ENCODE measurements at places on chromosomes 5 and 9.

- no peak for DNase-seq
Observed at GRCh38 chr5:133924221-133924920, 44.1 kb downstream of the C5orf15 start.

DNA sequence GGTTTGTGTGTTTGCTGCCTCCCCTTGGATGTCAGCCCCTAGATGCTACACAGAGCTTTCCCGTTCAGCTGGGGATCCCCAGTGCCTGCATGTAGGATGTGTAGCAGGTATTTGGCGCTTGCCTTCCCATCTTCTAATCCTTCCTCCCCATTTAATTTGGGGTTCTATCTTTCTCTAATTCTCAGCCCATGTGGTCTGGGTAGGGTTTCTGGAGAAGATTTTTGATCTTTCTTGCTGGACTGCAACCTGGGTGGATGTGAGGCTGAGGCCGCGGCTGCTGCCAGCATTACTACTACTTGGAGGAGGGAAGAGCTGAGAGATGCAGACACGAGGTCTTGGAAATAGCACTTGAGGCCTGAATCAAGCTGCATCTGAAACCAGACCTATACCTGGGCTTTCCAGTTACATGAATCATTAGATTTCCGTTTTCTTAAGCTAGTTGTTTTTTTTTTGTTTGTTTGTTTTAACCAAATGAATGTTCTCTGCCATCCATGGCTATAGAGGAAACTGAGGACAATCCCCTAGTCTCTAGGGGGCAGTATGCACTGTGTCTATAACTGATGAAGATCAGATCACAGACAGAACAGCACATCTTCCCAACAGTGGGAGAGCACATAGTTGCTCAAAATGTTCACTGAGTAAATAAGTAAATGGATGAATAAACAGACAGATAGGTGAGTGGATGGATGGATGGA lies 178.6 kb downstream of the FGF18 start:
- DNase-seq: no peak

DNA sequence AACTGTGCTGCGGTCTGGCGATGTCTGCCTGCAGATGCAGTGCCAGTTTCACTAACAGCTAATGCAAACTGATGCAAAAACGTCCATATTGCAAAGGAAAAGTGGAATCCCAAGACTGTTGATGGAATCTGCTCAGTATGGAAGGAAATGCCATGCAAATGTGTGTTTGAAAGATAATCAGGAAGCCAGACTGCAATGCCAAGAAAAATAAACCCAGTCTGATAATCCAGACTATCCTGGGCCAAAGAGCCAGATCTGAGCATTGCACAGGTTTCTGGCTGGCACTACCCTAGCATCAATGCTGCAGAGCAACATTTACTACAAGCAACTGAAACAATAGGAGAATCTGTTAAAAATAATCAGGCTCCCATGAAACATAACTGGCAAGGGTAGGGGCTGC lies 130.3 kb downstream of the FSTL4 start:
- DNase-seq: no peak

DNA sequence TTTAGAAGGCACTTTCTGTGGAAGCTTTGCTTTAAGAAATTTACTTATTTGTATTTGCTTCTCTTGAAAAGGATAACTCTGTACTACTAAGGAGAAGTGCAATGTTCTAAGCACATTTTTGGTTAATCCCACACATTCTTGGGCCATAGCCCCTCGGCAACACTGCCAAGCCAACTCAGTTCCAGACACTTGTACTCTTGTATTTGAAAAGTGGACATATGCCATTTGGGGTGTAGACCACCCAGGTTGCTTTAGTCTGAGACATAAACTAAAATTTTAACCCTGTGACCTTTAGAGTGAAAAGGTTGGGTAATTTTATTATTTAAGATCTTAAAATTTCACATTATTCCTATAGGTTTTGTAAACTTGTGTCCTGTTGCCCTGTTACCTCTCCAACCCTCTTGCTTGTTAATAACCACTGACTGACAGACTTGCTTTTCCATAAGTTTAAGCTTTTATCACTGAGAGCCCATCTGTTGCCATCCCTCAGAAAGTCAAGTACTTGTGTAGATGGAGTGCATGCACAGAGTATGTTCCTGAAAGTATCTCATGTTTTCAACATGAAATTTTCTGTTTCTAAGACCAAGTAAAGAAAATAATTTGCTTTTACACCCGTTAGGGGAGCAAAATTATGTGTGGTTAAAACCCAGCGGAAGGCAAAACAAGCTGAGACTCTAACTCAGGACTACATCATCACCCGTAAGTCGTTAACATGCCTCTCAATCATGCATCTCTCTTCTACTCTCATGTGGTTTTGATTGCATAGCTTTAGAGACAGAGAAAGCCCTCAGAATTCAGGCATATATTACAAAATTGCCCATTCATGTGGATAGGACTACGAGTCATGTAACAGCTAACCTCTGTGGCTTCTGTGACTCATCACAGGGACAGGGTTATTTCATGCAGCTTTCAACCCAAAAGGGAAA lies 117.3 kb downstream of the GDNF start:
- DNase-seq: no peak

DNA sequence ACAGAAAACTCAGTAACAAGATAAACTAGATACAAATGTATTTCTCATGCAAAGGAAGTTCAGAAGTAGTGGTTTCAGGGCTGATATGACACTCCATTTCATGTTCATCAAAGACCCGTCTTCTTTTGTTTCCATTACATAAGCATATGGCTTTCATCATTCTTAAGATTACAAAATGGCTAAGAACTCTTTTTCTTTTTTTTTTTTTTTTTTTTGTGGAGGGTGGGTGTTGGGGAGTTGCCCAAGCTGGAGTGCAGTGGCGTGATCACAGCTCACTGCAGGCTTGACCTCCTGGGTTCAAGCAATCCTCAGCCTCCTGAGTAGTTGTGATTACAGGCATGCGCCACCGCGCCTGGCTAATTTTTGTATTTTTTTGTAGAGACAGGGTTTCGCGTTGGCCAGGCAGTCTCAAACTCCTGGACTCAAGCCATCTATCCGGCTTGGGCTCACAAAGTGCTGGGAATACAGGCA lies 22.0 kb upstream of the PTBP3 start:
- no peak for DNase-seq

- no peak for DNase-seq
Observed at GRCh38 chr9:123867034-123867433, 62.9 kb downstream of the DENND1A start.

DNA sequence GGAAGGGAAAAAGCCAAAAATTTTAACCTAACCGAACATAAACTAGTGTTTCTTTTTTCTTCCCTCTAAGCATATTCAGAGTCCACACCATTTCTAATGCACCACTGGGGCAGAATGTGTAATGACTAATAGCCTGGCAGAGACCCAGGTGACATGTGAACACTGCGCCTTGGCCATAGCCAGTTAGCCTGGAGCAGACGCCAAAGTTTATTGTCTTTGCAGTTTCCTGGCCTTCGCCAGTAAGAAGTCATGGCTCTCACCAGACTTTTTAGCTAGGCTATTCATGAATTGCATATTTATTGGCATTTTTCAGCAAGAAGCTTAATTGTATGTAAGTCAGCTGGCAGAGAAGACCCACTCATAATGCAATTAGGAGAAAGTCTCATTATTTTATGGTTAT lies 182.8 kb upstream of the SLC27A6 start:
- DNase-seq: peak; percentile 26

GRCh38 chr5:169805527-169805934 lies 168.5 kb downstream of the DOCK2 start:
- no peak for DNase-seq

GRCh38 chr9:121266356-121266755 lies 1.6 kb upstream of the GSN start:
- DNase-seq: no peak

GRCh38 chr5:176956756-176957155 lies 49.8 kb downstream of the UIMC1 start:
- DNase-seq: no peak

GRCh38 chr5:115842089-115842935 lies 577 bp downstream of the AP3S1 start:
- peak; percentile 50 for DNase-seq

- DNase-seq: no peak
Observed at GRCh38 chr9:121825031-121825691, 173.7 kb downstream of the DAB2IP start.

DNA sequence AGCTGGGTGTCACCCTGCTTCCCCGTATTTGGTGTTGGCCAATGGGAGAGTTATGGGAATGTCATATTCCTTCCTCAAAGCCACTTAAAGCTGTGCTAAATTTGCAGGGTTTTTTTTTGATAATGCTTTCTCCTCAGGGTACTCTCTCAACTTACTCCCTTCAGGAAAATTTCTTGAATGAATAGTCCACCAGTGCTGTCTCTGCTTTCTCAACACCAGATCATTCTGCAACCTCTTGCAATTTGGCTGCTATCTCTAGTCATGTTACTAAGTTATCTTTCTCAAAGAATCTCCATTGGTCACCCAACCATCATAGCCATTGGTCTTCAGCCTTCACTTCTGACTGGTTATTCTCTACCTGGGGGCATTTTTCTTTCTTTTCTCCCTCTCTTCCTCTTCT lies 13.4 kb upstream of the TNFAIP8 start:
- DNase-seq: no peak

DNA sequence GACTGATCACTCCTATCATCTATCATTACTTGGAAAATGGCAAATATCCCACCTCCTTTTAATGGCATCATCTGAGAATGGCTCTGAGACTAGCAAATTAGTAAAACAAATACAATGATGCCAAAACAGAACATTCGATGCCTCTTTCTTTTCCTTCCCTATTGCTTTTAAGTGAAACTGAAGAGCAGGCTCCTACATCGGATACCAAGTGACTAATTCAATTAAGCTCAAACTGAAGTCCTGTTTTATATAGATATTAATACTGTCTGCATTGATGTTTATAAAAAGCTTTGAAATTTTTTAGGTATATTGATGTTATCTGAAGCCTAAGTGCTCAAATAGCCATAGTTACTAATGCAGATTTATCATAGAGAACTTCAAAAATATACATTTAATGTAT lies 43.9 kb downstream of the SAXO1 start:
- no peak for DNase-seq

DNA sequence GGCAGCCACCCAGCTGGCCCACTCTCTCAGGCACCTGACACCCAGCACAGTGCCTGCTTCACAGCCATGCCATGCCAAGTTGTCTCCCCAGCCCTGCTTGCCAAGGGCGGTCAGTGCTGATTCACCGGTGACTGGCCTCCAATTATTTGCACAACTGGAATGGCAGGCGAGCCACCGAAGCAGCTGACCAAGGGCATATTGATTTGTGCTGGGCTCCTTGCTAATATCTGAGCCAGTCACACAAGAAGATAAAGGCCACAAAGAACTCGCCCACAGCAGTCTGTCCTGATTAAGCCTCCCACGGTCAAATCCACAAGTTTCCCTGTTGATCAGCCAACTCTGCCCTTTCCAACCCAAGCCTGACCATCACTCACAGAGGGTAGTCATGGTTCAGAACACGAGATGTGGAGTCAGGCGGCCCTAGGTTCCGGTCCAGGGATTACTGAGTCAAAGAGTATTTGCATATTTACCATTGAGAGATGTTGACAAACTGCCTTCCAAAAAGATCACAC lies 6.4 kb upstream of the EEIG1 start:
- no peak for DNase-seq

DNA sequence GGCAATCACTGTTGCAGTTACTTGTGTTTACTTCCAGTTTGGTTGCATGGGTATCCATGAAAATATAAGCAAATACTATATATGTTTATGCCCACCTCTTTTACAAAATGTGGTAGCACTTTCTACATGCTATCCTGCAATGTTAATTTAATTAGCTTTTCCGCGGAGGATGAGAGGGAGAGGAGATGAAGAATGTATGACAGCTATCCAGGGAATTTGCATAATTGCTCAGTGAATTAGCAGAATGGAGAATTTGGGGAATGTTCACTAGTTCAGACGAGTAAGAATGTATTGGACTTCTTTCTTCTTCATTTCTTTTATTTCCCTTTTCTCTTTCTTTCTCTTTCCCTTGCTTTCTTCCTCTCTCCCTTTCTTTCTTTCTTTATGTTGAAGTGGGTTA lies 140.7 kb upstream of the SLC28A3 start:
- DNase-seq: no peak

DNA sequence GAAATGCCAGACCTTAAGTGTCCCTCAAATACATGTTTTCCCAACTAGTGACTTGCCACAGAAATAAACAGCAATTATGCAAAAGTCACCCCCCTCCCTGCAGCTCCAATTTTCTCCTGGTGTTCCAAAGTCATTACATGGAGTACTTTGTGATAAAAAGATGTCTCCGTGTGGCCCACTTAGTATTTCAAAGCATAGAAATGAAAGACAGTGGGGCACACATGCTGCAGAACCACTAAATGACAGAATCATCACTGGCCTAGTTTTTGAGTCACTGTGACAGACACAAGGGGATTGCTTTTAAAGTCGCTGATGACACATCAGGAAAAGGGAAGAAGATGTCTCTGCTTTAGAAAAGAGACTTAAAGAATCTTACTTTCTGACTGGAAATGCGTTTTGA lies 323.4 kb downstream of the PSAT1 start:
- no peak for DNase-seq

GRCh38 chr5:62115014-62115413 lies 191.0 kb upstream of the KIF2A start:
- DNase-seq: no peak

Measured in NCI-H1105 treated with DMSO at 0.1 percent for 48 hours (cell line).